Foreskin keratinocyte (primary cell): ENCODE measurements at places on chromosomes 4 and X.
A peak's percentile ranks its signal among the peaks of the same experiment; 100 is the strongest.

DNA sequence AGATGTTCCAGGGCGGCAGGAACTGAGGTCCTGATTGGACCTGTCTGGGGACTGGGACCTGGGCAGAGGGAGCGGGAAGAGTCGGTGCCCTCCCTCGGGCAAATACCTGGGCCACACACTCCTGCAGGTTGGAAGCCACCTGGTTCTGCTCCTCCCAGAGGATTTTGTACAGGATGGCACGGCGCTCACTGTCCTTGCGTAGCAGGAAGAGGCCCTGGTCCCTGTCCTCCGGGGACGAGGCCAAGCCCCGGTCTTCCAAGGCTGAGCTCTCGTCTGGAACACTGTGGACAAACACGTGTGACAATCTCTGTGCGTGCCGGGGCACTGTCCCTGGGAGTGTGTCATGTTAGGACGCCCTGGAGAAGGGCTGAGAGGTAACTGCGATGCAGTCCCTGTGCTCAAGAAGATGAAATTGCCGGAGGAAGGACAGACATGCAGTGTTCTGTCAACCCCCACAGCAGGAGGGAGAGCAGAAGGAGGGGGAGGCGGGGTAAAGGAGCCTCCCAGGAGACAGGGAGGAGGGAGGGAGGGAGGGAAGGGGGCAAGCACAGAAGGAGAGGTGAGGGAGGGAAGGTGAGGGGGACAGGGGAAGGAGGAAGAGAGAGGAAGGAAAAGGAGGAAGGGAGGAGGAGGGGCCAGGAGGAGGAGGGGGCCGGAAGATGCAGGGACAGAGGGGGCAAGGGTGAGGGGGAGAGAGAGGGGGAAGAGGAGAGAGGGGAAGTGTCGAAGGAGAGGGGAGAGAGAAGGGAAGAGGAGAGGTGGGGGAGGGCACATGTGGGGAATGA is 29.0 kb downstream of the PDHA1 start:
- no peak for DNase-seq

DNA sequence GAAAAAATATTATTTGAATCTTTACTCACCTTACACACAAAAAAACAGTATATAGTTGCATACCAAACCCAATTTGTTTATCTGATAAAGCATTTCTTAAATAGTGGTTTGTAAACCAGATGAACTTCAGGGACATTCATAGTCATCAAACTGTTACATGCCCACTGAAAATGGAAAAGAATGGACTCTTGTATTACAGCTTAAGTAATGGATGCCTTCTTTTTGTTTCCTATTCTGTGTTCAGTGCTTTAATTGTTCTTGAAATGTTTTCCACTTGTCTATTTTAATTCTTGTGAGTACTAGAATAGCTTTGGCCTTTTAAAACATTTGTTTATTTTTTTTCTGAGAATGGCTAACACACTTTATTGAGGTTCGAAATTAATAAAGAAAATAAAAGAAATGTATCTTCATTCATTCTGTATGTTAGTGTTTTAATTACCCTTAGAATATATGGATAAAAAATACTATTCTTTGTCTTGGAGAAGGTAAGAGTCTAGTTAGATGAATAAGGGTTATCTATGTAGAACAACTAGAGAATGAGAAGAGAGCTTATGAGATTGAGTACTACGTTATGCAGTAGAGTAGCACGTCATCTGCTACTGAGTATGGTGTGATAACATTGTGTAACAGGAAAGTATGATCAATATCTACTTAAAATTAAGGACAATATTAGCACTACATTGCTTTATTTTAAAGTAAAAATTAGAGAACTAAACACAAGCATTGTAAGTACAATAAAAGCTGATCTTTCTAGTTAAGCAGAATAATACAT is 9.9 kb downstream of the CPEB2 start:
- DNase-seq: no peak

DNA sequence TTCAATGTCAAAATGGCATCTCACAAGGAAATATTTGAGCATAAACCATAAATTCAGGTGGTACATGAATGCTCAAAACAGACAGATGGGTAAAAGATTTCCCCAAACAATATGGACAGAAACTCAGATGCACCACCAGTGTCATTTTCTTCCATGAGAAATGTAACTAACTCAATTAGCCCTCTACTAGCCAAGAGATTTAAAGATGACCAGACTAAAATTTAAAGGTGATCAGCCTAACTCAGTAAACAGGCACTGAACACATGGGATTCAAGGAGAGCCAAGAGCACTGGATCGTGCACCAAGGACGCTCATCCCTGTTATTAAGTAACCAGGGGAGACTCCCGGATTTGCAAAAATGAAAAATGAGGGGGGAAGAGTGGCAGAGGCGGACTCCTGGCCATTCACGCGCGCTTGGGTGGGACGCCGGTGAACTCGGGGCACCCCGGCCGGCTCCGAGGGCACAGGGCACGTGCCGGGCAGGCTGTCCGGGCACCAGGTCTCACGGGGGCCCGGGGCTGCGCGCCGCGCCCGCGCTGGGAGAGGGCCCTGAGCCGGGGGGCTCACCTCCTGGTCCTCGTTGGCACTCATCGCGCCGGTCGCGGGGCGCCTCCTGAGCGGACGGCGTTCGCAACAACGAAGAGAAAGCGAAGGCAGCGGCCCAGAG is 490 bp downstream of the RWDD4 start:
- peak; percentile 24 for DNase-seq

DNA sequence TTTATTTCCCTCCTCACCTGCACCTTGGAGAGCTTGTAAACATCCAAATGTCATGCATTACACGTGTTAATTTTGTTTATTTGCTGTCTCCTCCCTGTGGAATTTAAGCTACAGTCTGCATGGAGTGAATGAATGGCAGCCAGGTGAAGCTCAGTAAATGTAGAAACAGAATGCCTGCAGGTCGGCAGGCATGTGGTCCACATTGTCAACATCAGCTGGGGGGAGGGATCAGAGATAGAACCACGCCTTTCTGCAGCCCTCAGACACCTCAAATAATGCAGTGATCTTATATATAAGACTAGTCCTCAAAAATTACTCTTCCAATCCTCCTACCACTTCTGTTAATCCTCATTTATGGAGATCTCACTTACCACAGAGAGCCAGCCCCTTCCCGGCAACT is 131.2 kb upstream of the KIT start:
- no peak for DNase-seq
